Fibroblast of skin of scalp (primary cell): ENCODE measurements at places on chromosomes 7 and 10.

GRCh38 chr10:68222391-68222790 is 9.5 kb downstream of the ATOH7 start:
- DNase-seq = no peak

- DNase-seq = no peak
Measured at GRCh38 chr7:37206192-37206591, 242.5 kb downstream of the ELMO1 start.

GRCh38 chr7:128322040-128322643 is 21.6 kb downstream of the RBM28 start:
- peak; percentile 67 for DNase-seq

DNA sequence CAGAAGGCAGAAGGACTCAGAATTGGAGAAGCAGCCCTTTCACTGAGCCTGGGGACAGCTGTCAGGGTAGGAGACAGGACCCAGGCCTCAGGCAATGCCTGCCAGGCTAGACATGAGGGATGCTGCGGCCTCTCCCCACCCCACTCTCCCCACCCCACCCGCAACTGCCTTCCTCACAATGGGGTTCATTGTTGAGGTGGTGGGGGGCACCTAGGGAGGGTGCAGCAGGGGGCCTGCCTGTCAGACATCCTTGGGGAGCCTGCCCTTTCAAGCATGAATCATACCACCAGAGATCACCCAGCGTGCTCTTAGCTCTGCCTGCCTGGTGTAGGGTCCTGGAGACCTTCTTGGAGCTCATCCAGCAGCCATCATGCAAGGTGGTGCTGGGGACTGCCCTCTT is at the start of gene C10orf62:
TSS of gene C10orf62 (plus strand) at position 243 of the 400 bp plus-strand sequence. CDS start 177 bp downstream, outside the sequence.
- no peak for DNase-seq
